ENCODE measurements at places on chromosomes 16 and 17. TPM values are rescaled to one million over a fixed set of nuclear protein-coding genes. Genes with fewer than 3 reads are reported as not detected.
A peak's percentile ranks its signal among the peaks of the same experiment; 100 is the strongest.

GRCh38 chr17:31803494-31804213 lies 55.4 kb downstream of the COPRS start:
- DNase-seq, result no peak

- peak; percentile 60 for DNase-seq
Measured at GRCh38 chr16:88194397-88195268, 188.1 kb upstream of the ZNF469 start.

DNA sequence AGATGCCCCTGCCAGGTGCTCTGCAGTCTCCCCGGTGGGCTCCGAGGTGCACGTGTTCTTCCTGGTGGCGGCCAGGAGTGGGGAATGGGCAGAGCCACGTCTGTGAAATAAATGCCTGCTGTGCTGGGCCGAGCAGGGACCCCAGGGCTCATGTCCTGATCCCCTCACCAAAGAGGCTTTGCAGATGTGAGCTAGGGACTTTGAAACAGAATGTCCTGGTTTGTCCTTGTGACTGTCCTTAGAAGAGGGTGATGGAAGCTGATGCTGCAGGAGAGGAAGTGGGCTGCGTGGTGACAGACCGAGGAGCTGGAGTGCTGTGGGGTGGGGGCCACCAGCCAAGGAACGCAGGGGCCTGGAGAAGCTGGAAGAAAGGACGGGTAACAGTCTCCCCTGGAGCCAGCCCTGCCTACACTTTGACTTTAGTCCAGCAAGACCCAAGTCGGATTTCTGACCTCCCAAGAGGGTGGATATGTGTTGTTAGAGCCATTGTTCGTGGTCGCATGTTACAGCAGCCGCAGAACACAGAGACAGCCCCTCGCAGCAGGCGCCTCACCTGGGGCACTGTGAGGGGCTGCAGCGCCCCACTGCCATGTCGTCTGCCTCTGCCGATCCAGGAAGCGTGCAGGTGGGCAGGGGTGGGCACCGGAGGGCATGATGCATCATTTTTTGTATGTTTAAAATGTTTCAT lies 217.9 kb upstream of the CIBAR2 start:
- no peak for DNase-seq

GRCh38 chr17:81513753-81514488 lies 1.3 kb upstream of the ACTG1 start:
- DNase-seq, result peak; percentile 77

- DNase-seq, result no peak
Measured at GRCh38 chr17:31811101-31811500, 47.9 kb downstream of the COPRS start.

- peak; percentile 81 for DNase-seq
Measured at GRCh38 chr16:88785106-88785924, at the start of gene PIEZO1. TSS of gene PIEZO1 (minus strand) at chr16:88785220. CDS start at chr16:88784964, 256 bp downstream.

The ANKS4B gene
- total RNA-seq, result not detected

The CCL17 gene
- total RNA-seq, result 0.78 TPM

The DPEP2NB gene
- not detected for total RNA-seq

Measured in ureter (tissue), 1 donor.